Adrenal gland (tissue), 19 donors: ENCODE measurements at places on chromosomes 13 and 19. TPM values are rescaled to one million over a fixed set of nuclear protein-coding genes. Genes with fewer than 3 reads are reported as not detected.

TGFBR3L gene
- total RNA-seq, result not detected

BEST2 gene
- not detected for total RNA-seq

EIF3K gene
- 240 TPM for total RNA-seq

DMRTC2 gene
- total RNA-seq, result not detected

ZNF154 gene
- total RNA-seq, result 8.4 TPM

MZF1 gene
- 77.0 TPM for total RNA-seq

ZNF14 gene
- total RNA-seq, result 6.6 TPM

PCDH9 gene
- total RNA-seq, result 3.6 TPM

HCST gene
- 4.8 TPM for total RNA-seq

ZNF433 gene
- 6.9 TPM for total RNA-seq

PBX4 gene
- total RNA-seq, result 0.86 TPM

EVI5L gene
- 15.9 TPM for total RNA-seq

MRPL4 gene
- 81.7 TPM for total RNA-seq

CC2D1A gene
- total RNA-seq, result 20.7 TPM

ZNF382 gene
- 11.4 TPM for total RNA-seq

CSNK1A1L gene
- total RNA-seq, result not detected

ZSCAN4 gene
- 0.14 TPM for total RNA-seq

TPP2 gene
- 19.1 TPM for total RNA-seq

SPRED3 gene
- not detected for total RNA-seq

PGLYRP2 gene
- not detected for total RNA-seq

MEF2B gene
- total RNA-seq, result 3.7 TPM

TMEM255B gene
- 13.3 TPM for total RNA-seq

RGL3 gene
- 63.9 TPM for total RNA-seq

KASH5 gene
- not detected for total RNA-seq

ATP4B gene
- not detected for total RNA-seq

KCNK6 gene
- 5.4 TPM for total RNA-seq

ZNF93 gene
- 2.6 TPM for total RNA-seq

SLITRK1 gene
- not detected for total RNA-seq

ERVK3-1 gene
- total RNA-seq, result 22.8 TPM

GSX1 gene
- not detected for total RNA-seq

PSG2 gene
- total RNA-seq, result 0.11 TPM

C19orf25 gene
- total RNA-seq, result 33.9 TPM

FUT2 gene
- not detected for total RNA-seq

MCF2L gene
- 8.1 TPM for total RNA-seq

CYSLTR2 gene
- 41.6 TPM for total RNA-seq

RAB3A gene
- total RNA-seq, result 5.8 TPM

SLC7A10 gene
- total RNA-seq, result not detected

KLK3 gene
- not detected for total RNA-seq

NXNL1 gene
- 1.7 TPM for total RNA-seq

PSPC1 gene
- 37.3 TPM for total RNA-seq

KLK2 gene
- total RNA-seq, result not detected

TEX26 gene
- total RNA-seq, result not detected

ZNF681 gene
- 0.96 TPM for total RNA-seq

KIR2DL1 gene
- not detected for total RNA-seq

CRX gene
- total RNA-seq, result not detected

VSTM2B gene
- total RNA-seq, result not detected

STX10 gene
- total RNA-seq, result 30.5 TPM

STARD13 gene
- 42.7 TPM for total RNA-seq

FCER2 gene
- total RNA-seq, result 0.39 TPM

CYP2F1 gene
- not detected for total RNA-seq

ZNF708 gene
- 13.2 TPM for total RNA-seq

RAB11B gene
- total RNA-seq, result 45.3 TPM

BCAM gene
- 33.7 TPM for total RNA-seq

HCN2 gene
- total RNA-seq, result 8.8 TPM

ZNF135 gene
- total RNA-seq, result 5.0 TPM

CAB39L gene
- 53.9 TPM for total RNA-seq

ADAMTS10 gene
- total RNA-seq, result 55.3 TPM

CEACAM21 gene
- total RNA-seq, result 1.6 TPM

CGB3 gene
- total RNA-seq, result not detected
